Activated effector memory CD4-positive, alpha-beta T cell treated with Interleukin-2 at 50 U/mL for 16 hours (primary cell): ENCODE measurements at places on chromosomes 11 and 22.

- no peak for DNase-seq
Measured at GRCh38 chr11:44805596-44805995, 78.8 kb downstream of the TSPAN18 start.

DNA sequence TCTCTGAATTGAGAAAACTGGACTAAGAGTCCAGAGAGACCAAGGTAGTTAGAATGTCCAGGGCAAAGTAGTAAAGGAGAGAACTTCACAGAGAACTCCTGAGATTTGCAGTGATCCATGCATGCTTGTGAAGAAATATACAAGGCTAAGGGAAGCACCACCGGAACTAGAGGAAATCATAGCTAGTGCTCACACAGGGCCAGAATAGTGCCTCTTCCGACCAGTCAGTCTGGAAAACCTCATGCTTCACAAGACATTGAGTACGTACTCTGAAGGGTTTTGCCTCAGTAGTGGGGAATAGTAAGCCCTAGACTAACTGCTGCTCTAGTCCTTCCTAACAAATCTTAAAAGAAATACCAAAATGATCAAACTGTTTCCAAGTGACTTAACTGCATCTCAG, 108.0 kb downstream of the LRRC32 start:
- DNase-seq = no peak

- no peak for DNase-seq
Measured at GRCh38 chr11:912266-912665, 1.7 kb upstream of the CHID1 start.

- DNase-seq = peak; percentile 2
Measured at GRCh38 chr11:36292311-36292722, 3.1 kb upstream of the COMMD9 start.

DNA sequence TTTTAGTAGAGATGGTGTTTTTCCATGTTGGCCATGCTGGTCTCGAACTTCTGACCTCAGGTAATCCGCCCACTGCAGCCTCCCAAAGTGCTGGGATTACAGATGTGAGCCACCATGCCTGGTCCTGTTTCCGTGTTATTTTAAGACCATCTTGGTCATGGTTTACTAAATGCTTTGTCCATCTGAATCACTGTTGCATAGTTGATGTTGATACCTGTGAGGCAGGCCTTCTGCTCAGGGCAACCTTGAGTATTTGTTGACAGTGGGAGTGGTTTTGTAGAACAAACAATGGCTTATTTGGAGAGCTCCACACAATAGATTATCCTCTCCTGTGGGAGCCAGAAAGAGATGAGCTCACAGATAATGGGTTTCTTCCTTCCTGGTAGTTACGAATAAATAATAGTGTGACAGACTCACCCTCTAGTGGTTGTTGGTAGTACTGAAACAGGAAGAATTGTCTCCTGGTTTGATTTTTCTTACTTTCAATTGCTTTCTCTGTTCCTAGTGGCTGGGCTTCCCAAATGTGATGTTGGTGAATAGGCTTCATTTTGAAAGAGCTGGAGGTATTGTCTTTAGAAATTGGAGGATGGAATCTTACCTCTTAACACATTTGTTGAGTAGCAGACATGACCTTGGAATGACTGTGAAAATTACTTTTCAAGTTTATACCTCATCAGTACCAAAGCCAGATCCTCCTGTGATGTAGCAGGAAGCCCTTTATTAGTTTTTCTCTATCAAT, 39.0 kb downstream of the CTNND1 start:
- DNase-seq = no peak
